ENCODE measurements at places on chromosomes 7 and 10.

GRCh38 chr7:31049005-31049765 lies 2.9 kb upstream of the ADCYAP1R1 start:
- DNase-seq, result no peak

- no peak for DNase-seq
Observed at GRCh38 chr7:39921506-39922175, 28.4 kb upstream of the CDK13 start.

DNA sequence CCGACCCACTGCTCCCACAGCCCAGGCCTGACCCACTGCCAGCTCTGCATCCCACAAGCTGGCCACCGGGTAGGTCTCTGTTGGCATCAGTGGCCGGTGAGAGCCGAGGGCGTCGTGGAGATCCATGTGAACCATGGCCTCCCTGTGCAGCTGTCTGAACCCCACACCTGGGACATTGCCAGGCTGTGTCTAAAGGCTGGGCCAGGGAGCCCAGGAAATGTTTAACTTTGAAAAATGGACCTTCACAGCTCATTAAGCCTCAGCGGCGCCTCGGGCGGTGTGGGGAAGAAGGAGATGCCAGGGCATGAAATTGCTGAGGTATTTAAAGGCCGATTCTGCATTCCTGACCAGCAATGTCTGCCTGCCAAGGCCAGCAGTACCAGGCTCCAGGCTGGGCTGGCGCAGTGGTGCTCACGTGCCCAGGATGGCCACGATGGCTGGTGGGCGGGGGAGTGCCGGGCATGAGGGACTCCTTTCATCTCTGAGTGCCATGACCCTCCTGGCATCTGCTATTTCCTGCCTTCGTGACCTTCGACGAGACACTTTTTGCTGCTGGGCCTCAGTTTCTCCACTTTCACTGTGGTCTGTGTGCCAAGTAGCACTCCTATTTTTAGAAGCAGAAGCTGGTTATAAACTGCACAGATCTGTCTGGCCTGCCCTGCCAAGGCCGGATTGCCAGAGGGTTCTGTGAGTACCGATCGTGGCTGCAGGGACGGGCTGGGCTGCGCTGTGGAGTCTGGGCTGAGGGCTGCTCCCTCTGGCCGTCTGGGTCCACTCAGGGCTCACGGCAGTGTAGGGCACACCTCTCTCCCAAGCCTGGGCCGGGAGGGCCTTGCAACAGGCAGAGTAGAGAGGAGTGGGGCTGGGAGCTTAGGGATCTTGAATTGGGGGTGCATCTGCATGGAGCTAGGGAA lies 21.8 kb downstream of the ELFN1 start:
- DNase-seq, result no peak

- DNase-seq, result no peak
Observed at GRCh38 chr7:156655983-156656382, 15.4 kb downstream of the RNF32 start.

DNA sequence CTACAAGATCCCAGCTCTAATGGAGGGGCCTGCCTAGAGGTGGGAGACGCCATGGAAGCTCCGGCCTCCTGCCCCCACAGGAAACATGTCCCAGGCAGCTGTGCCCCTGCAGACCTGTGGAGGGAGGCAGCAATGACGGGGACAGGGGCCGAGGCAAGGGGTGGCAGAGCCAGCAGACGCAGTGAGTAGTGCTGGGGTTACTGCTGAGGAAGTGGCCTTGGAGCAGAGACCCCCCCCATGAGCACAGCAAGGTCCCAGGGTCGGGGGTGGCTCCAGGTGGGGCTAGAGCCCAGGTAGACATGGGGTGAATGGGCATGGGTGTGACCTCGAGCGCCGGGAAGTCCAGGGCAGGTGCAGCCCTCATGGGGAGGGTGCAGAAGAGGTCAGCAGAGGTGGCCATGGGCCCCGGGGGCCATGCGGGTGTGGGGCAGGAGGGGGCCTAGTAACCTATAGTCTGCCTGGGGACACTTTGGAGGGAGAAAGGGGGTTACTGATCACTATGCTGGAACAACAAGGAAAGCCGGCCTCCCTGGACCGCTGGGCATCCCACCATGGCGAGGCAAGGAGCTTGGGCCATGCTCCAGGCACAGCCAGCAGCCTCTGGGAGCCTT lies 45.5 kb downstream of the JAKMIP3 start:
- DNase-seq, result no peak

GRCh38 chr10:35971397-35971796 lies 329.3 kb upstream of the FZD8 start:
- no peak for DNase-seq

DNA sequence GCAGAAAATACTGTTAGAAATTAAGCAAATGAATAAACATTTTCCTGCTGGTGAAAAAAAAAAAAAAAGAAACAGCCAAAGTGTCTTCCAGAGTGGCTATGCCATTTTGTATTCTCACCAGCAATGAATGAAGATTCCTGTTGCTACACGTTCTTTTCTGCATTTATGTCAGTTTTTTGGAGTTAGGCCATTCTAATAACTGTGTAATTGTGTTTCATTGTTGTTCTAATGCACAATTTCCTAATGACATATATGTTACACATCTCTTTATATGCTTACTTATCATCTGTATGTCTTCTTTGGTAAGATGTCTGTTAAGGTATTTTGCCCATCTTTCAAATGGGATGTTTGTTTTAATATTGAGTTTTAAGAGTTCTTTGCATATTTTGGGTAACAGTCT lies 213.7 kb downstream of the ITGB1 start:
- no peak for DNase-seq

GRCh38 chr7:129008645-129009414 lies 46.1 kb downstream of the TNPO3 start:
- no peak for DNase-seq

DNA sequence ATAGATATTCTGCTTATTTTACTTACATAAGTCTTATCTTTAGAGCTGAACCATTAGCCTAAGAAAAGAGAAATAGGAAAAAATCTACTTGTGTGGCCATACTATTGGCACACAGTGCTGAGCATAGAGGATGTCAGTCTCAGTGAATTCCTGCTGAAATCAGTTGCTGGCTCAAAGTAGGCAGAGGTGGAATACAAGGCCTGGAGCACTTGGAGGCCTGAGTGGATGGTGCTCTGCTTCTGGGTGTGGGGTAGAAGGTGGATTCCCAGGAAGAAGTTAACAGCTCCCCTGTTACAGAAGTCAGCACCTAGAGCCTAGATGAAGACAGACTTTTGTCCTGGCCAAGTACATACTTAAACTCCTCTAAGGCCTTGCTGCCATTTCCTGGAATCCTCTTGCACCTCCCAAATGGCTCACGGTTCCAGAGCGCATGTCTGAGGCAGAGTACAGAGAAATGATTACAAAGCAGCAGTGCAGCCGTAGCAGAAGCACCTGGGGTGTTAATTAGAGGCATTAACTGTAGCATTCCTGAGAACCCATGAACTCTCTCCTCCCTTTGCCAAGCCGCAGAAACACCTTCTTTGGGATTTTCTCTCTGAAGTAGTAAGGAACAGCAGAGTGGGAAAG lies 18.0 kb upstream of the XPNPEP1 start:
- DNase-seq, result no peak
